NCI-H226 (cell line): ENCODE measurements at places on chromosomes 12 and 14.
A peak's percentile ranks its signal among the peaks of the same experiment; 100 is the strongest.

- no peak for DNase-seq
Observed at GRCh38 chr14:90406384-90406798, 9.6 kb downstream of the CALM1 start.

- no peak for DNase-seq
Observed at GRCh38 chr14:72270749-72271148, 338.5 kb downstream of the RGS6 start.

GRCh38 chr12:12561371-12562015, 1.2 kb downstream of the DUSP16 start:
- DNase-seq: peak; percentile 18

GRCh38 chr12:2228535-2228934, 175.7 kb downstream of the CACNA1C start:
- DNase-seq: no peak

GRCh38 chr12:5376591-5377207, 55.2 kb upstream of the NTF3 start:
- no peak for DNase-seq

DNA sequence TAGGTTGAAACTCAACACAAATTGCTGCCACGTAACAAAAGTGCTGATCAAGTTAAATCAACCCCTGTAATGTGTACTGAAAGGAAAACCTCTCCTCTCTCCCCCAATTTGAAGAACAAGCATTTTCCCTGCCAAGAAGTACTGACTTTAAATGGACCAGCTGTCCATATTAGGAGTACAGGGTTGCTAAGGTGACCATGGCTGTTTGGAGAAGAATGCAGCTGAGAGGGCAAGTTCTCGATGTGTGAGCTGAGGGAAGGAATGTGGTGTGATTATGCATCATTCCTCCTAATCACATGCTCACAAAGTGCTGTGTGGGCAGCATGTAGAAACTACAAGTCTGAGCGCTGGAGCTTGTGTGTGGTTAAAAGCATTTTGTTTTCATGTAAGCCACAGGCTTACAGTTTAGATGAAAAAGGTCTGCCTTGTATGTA, 50.9 kb upstream of the CCT2 start:
- peak; percentile 100 for DNase-seq

DNA sequence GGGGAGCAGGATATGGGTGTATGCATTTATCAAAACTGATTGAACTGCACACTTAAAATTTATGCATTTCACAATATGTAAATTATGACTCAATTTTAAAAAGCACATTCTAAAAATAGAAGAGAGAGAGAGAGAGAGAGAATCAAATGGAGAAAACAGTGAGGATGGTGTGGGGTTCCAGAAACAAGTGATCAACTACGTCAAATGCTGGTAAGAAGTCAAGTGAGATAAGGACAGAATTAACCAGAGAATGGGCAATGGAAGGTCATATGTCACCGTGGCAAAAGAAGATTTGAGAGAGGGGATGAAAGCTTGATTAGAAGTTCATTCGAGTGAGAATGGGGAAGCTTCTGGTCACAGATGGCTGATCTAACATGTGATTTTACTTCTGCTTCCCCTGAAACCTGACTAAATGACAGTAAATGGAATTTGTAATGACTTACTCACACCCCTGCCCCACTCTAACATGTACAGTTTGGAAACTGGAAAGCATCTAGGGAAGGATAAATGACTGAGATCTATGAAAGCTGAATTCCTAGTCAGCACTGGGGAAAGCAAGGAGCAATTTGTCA, 276.5 kb upstream of the AMIGO2 start:
- no peak for DNase-seq

DNA sequence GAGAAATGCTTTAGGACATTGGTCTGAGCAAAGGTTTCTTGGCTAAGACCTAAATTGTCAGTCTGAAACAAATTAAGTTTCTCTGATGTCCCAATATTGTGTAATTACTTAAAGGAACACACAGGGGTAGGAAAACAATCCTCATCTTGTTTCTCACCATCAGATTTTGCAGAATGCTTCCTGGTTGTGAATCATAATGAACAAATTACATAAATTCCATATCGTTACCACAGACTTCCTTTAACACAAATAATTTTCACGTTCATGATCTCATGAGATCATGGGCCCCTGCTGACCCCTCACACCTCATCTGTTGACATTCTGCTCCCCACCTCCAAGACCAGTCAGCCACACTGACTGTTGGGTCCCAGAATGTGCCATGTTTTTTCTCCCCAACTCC, 194.1 kb downstream of the MON2 start:
- DNase-seq: peak; percentile 27

GRCh38 chr12:2094597-2094996, 41.8 kb downstream of the CACNA1C start:
- peak; percentile 24 for DNase-seq

DNA sequence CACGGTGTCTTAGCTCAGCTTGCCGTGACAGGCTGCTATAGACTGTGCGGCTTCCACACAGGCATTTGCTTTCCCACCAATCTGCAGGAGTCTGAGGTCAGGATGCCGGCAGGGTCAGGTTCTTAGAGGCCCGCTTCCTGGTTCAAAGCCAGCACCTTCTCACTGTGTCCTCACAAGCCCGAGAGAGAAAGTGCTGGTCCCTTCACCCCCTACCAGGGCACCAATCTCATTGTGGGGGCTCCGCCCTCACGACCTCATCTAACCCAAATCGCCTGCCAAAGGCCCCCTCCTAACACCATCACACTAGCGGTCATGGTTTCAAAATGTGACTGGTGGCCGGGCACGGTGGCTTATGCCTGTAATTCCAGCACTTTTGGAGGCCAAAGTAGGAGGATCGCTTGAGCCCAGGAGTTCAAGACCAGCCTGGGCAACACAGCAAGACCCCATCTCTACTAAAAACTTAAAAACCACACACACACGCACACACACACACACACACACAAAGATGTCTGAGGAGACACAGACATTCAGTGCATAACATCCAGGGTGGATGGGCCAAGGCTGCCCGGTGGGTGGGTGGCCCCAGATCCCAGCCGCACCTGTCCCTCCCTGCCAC, 26.8 kb downstream of the MMP17 start:
- no peak for DNase-seq

- no peak for DNase-seq
Observed at GRCh38 chr14:24339284-24340151, at the start of gene RIPK3. RIPK3 (minus strand) TSS chr14:24339991; CDS start chr14:24339826, 165 bp downstream.

DNA sequence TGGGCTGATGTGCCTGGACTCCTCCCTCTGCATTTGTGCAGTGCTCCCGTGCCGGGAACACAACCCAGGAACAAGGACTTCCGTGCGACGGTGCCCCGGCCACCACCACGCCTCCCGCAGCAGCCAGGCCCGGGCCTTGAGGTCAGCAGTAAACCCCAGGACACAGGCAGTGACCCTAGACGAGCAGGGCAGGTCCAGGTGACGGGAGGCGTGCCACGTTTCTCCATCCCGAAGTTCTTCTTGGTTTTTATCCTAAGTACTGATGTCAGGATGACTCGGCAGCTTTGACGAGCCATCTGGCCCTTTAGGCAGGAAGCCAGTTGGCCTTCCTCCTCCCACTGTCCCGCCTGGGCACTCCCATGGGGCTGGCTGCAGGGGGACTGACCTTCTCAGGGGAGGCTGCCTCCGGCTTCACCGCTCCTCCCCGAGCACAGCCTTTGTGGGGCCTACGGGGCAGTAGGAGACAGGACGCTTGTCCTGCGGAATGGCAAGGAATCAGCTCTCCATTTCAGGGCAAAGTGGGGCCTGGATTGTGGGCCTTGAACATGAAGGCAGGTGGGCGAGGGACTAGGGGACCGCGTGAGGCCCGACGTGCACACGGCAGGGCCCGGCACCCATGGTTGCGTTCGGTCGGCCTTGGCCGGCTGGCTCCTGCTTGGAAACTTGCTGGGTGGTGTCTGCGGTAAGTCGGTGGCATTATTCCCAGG, 94.1 kb downstream of the FBXL14 start:
- DNase-seq: no peak

GRCh38 chr12:12719496-12719895, 2.3 kb downstream of the CDKN1B start:
- no peak for DNase-seq

DNA sequence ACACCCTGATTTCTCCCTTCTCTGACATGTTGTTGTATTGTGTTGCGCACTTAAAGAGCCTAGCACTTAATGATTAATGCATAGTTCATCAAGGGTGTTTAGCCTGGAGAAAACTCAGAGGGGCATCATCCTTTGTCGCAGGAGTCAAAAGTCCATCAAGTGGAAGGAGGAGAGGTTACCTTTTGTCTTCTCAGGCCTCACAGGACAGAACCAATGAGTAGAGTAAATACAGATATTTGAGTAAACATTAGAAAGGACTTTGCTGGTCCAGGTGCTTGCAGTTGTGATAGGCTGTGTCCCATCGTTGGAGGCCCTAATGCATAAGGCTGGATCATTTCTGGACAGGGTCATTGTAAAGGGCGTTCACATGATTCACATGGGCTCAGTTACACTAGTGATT, 430.9 kb downstream of the PCNX1 start:
- DNase-seq: no peak

DNA sequence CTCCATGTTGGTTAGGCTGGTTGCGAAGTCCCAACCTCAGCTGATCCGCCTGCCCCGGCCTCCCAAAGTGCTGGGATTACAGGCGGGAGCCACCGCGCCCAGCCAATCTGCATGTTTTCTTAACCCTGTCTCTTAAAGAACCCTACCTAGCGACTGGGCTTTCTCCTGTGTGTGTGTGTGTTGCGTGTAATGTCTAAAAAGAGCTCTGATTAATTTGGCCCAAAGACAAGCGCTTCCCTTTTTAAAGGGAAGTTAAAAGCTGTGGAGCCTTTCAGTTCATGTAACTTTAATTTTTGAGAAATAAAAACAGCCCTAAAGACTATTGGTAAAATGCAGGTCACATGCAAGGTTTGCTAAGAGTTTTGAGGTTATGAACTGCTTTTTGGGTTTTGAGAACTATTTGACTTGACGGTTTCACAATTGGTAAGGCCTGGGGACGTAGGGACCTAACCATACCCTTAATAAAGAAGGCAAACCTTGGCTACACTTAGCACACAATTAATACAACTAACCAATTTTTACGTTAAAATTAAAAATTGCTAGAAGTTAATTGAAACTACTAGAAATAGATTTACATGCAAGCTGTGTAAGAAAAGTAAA, 103.2 kb downstream of the KCNMB4 start:
- DNase-seq: no peak

DNA sequence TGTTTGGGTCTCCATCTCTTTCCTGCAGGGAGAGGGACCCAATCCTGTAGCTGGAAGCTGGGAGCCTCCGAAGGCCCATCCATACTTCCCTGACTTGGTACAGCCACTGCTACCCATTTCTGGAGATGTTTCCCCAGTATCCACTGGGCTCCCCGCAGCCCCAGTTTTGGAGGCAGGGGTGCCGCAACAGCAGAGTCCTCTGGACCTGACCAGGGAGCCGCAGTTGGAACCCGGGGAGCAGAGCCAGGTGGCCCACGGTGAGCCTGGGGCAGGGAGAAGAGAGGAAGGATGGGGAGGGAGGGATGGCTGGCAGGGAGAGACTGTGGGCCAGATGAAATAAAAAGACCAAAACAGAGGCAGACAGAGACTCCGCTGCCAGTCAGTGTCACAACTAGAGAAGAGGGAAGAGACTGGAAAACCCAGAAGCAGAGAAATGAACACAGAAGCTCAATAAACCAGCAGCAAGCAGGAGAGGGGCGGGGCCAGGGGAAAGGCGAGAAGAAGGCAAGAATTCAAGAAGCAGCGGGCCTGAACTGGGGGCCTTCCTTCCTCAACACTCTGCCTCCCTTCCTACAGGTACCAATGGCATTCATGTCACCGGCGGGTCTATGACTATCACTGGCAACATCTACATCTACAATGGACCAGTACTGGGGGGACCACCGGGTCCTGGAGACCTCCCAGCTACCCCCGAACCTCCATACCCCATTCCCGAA, 6.3 kb downstream of the LTBR start:
- DNase-seq: no peak

GRCh38 chr12:57772429-57773322, at the start of gene EEF1AKMT3:
EEF1AKMT3 (plus strand) TSS chr12:57772614; CDS start chr12:57772725, 111 bp downstream.
- peak; percentile 57 for DNase-seq

DNA sequence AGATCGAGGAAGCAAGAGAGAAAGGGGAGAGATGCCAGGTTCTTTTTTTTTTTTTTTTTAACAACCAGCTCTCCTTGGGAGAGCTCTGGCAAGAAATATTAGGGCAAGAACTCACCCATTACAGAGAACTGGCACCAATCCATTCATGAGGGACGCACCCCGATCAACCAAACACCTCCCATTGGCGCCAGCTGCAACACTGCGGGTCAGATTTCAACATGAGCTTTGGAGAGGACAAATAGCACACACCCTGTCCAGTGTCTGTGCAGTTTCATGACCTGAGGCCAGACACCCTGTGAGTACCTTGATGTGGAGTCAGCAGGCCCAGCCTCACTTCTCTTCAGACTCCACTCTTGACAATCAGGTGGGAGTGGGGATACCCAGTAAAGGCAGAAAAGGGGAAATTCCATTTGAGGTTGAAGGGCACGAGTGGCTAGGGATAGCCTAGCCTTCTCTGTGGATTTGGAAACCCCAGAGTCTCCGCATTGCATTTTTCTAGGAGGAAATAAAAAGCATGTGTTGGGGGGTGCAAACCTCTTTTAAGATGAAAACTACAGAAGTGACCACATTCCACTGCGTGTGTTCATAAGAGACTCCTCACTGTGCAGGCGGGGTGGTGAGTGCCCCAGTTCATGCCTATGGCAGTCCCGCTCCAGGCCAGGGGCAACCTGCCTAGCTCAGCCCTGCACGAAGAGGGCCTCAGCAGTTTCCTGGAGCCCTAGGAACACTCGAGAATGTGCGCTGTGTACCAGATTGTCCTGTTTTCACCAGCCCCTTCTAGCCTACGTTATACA, 42.4 kb upstream of the GPATCH2L start:
- no peak for DNase-seq

GRCh38 chr14:93619176-93619793, 169.0 kb downstream of the PRIMA1 start:
- DNase-seq: no peak

DNA sequence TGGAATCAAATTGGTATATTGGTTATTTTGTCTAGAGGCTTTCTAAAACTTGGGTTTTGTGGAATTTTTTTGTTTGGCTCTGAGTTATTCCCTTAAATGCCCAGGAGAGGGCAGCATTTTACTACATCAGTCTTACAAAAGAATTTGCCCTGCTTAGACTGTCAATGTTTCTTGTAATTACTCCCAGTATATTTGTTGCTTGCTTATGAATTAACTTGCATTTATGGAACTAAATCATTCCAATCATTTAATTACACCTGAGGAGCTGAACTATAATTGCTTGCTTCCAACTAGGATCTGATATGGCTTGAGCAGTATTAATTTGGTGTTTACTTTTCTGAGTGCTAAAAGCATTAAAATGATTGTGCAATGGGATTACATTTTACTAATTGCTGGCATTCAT, 48.7 kb downstream of the MIPOL1 start:
- DNase-seq: no peak

DNA sequence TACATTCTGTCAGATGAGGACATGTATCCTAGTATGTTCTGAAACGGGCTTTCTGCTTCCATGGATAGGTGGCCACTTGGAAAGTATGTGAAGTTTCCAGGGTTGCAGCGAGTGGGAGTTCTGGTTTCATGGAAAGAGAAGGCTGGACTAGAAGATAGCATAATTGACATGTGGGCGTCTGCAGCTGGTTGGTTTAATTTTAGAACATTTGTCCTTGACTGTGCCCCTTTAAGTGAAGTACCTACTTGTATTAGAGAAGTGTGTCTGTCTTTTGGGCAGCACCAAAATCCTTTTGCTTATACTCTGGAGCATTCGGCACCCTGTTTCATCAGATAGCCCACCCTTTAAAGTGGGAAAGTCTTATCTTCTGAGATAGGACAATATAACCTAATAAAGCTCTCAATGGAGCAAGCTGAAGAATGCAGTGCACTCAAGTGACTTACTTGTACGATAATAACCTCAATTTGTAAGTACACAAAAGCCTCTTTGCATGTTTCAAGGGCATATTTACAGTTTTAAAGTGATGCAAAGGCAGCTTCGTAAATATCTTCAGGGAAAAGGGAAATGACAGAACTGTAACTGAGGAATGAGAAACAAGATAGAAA, 35.2 kb downstream of the NTN4 start:
- DNase-seq: no peak
